ENCODE measurements at places on chromosomes 1 and 21.

- no peak for DNase-seq
Observed at GRCh38 chr1:72140222-72140621, 142.1 kb downstream of the NEGR1 start.

DNA sequence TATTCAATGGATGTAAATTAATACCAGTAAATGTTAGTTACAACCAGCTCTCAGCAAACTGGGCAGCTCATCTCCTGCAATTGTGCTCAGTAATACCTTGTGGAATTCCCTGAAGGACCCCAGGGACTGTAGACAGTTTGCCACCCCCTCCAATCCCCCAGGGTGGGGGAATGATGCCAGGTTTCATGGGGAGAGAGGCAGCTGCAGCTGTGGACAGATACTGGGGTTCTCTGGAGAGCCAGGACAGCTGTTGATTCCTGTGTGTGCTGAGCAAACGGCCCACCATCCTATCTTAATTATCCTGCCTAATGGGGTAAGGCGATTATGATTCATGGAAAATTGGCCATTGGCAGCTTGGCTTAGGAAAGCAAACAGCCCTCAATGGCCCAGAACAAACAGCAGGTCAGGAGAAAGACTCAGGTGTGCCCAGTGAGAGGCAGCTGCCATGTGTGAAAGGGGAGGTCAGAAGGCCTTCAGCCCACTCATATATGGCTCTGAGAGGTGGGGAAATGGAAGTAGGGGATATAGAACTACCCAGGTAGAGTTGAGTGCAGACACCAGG is 148.9 kb upstream of the CTTNBP2NL start:
- no peak for DNase-seq

- DNase-seq: no peak
Observed at GRCh38 chr1:48469616-48470480, 2.2 kb downstream of the SPATA6 start.

GRCh38 chr1:164823486-164824279 is 264.7 kb downstream of the PBX1 start:
- no peak for DNase-seq

GRCh38 chr1:21816602-21817302 is 4.7 kb downstream of the LDLRAD2 start:
- no peak for DNase-seq

GRCh38 chr1:17790383-17791054 is 35.4 kb downstream of the ACTL8 start:
- no peak for DNase-seq

DNA sequence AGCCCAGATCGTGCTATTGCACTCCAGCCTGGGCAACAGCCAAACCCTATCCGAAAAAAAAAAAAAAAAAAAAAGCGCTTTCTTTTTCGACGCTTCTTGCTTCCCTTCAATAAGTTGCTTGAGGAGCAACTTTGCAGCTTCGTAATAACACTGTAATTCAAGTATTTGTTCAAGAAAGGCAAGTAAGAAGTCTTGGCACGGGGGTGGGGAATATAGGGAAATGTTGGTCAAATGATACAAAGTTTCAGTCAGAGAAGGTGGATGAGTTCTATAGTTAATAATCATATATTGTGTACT is 871 bp upstream of the PSMA5 start:
- no peak for DNase-seq

DNA sequence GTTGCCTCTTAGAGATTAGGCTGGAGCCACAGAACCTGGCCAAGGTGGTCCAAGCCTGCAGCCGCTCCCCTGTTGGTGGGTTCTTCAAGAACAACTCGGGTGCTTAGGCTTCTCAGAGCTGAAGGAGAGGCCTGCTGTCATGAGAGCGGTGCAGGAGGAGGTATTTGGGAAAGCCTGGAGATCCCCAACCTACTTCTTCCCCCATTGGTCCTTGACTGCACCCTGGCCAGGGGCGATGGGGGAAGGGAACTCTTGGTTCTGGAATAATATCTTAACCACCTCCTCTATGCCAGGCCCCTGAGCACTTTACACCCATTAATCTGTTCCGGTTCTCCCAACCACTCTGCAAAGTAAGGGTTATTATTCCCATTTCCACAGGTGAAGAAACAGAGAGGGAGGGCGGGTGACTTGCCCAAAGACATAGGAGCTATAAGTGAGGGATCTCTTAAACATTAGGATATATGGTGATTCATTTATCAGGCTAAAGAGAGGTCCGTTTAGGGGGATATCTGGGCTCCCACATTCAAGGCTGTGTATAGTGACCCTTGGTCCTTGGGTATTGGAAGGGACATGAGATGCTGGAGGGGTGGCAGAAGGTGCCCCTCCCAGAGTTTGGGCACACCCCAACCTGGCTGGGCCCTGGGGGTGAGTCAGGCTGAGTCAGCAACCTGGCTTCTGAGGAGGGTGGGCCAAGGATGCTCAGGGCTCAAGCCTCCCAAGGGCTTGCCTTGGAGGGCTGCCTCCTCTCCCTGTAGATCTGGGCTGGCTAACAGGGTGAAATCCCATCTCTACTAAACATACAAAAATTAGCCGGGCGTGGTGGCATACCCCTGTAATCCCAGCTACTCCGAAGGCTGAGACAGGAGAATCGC is 5.2 kb downstream of the TRNP1 start:
- DNase-seq: no peak

DNA sequence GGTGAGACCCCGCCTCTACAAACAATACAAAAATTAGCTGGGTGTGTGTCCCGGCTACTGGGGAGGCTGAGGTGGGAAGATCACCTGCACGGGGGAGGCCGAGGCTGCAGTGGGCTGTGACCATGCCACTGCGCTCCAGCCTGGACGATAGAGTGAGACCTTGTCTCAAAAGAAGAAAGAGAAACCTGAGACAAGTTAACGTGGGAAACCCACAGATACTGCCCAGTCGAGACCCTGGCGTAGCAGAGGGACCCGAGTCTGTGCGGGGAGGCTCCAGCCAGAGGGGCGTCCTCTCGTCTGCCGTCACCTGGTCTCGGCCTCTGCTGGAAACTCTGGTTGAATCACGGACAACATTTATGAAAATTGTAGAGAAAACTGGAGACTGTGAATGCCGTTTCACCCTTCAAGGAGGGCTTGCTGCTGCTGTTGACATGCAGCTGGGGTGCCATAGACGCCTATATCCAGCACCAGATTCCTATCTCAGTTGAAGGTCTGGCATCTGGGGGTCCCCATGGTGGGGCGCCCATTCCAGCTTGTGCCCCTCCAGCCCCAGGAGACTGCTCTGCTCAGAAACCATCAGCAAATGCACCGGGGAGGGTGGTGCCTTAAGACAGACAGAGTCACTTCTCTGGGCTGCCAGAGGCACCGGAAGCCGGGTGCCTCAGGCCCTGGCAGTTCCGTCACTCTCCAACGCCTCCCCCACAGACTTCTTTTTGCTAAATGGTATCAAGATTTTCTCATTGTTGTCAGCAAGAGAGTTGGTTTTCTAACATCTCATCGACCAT is 13.6 kb upstream of the CDK11B start:
- no peak for DNase-seq

DNA sequence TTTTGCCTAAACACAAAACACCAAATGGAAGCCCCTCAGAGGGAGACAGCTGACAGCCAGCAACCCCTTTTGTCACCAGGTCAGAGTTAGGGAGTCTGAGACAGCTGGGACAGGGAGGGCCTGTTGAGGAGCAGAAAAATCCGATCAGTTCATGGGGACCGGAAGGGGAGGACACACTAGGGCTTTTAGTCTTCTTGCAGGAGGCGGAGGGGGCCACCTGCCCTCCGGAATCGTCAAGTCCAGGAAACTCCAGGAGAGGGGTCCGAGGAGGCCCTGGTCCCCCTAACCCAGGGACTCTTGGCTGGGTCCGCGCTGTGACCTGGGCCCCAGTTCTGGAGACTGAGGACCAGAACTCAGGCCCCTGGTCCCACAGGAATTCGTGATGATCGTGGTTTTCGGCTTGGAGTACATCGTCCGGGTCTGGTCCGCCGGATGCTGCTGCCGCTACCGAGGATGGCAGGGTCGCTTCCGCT is 34.2 kb downstream of the KCNQ4 start:
- DNase-seq: no peak

DNA sequence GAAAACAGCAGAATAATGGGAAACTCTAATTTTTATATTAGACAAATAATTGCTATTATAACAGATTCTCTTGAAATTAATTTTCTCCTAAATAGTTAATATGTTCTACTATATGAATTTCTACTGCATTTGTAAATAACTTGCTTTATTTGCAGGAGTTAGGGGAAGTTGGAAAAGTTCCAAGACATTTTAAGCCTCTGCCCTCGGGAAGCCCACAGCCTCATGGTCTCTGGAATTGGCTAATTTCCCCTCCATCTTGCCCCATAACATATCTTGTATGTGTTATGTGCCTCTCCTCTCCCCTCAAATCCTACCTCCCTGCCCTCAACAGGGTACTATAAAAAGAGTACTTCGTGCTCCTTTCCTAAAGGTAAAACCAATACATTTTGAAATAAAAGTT is 271.4 kb upstream of the NR5A2 start:
- no peak for DNase-seq

DNA sequence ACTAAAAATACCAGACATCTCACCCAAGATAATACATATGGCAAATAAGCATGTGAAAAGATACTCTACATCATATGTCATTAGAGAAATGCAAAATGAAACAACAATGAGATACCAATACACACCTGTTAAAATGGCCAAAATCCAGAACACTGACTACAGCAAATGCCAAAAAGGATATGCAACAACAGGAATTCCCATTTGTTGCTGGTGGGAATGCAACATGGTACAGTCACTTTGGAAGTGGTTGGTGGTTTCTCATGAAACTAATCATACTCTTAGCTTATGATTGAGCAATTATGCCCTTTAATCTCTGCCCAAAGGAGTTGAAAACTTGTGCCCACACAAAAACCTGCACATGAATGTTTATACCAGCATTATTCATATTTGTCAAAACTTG is 6.4 kb upstream of the RGS2 start:
- no peak for DNase-seq

DNA sequence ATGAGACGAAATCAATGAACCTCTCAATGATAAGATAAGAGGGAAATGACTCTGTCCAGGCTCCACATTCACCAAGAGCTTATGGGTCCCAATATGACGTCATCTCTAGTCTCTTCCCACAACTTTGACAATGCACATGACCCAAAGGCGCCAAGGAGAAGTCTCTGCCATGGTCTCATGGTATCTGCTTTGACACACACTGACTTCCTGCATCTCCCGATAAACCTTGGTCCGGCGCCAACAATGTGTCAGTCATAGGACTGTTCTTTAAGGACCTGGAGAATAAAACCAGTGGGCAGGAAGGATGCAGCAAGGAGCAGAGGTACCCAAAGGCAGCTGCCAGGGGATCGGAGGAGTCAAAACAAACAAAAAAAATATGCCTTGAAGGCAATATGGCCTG is 46.9 kb upstream of the TMEM51 start:
- DNase-seq: no peak

DNA sequence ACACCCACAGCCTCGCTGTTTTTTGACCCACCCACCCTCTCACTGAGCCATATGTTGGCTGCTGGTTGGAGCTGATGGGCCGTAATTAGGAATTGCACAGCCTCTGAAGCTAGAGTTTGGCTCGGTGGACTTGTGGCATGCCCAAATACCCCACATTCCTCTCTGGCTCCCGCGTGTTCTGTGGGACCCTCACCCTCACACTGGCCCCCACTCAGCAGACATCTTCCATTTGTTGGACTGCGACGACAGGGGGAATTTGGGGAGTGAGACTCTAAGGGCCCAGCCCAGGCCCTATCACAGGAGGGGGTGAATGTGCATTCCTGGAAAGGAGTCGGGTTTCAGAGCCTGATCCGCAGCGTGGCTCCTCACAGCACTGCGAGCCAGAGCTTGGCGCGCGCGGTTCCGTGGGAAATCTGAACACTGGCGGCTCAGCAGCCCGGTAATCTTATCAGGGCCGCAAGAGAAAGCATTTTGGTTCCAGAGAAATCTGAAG is 5.2 kb downstream of the RCSD1 start:
- no peak for DNase-seq

GRCh38 chr1:1531947-1532346 is 8.5 kb downstream of the TMEM240 start:
- no peak for DNase-seq

DNA sequence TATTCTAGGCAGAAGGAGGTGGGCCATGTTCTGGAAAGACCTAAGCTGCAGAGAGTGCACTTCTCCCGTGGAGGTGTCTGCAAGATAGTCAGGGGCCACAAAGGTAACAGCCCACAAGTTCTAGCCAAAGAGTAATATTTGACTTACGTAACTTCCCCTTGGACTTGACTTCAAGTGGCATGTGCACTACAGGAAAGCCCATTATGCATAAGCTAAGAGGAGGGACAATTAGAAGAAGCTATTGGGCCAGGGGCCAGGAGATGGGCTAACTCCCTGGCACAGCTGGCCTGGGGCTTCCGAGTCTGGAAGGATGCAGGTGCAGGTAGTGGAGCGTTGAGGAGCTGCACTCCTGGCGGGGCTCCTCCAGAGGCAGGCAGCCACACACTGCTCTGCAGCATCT is 58.3 kb downstream of the ERG start:
- no peak for DNase-seq

DNA sequence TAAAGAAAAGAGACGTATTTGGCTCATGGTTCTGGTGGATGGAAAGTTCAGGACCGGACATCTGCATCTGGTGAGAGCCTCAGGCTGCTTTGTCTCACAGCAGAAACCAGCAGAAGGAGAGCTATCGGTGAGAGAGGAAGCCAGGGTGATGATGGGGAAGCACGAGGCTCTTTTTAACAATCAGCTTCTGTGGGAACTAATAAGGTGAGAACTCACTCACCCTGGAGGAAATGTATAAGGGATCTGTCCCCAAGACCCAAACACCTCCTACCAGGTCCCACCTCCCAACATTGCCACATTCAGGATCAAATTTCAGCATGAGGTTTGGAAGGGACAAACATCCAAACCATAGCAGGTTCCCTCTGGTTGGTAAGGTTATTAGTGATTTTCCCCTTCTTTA is 32.8 kb downstream of the ASTN1 start:
- no peak for DNase-seq

- DNase-seq: no peak
Observed at GRCh38 chr1:61287734-61288133, 205.4 kb downstream of the NFIA start.

- DNase-seq: no peak
Observed at GRCh38 chr1:64936956-64937355, 29.4 kb downstream of the JAK1 start.

DNA sequence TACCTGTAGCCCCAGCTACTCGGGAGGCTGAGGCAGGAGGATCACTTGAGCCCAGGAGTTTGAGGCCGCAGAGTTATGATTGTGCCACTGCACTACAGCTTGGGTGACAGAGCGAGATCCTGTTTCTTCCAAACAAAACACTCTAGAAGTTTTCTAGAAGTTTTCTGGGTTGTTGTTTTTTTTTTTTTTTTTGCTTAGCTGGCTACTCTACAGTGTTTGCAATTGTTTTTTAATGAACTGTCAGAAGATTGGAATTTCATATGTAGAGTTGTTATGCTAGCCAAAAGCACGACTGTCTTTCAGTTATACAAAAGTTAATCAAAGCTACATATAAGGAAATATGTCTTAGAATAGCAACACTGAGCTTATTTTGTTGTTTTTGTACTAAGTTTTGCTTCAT is 30.9 kb upstream of the NEXN start:
- DNase-seq: no peak

DNA sequence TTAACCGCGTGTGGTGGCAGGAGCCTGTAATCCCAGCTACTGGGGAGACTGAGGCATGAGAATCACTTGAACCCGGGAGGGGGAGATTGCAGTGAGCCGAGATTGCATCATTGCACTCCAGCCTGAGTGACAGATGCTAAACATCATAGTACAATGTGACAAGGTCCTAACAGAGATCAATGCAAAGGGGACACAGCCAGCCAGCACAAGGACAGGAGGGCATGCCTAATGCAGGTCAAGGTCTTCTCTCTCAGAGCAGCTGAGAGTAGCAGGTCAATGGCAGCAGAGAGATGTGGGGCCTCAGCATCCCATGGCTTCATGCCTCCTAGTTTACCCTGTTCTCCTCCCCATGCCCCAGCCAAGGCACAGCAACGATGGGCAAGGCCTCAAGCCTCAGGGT is 3.0 kb upstream of the SMIM11 start:
- DNase-seq: no peak

Measured in activated gamma-delta T cell treated with anti-CD3 and anti-CD28 coated beads, Interleukin-2, amount 50 U/mL, for 16 hours (primary cell).